ENCODE measurements at places on chromosomes 11 and 22.
A peak's percentile ranks its signal among the peaks of the same experiment; 100 is the strongest.

GRCh38 chr11:117185736-117186430 is 7.3 kb downstream of the SIDT2 start:
- DNase-seq, result no peak

GRCh38 chr11:69546735-69547370 is 65.4 kb downstream of the LINC01488 start:
- DNase-seq, result no peak

DNA sequence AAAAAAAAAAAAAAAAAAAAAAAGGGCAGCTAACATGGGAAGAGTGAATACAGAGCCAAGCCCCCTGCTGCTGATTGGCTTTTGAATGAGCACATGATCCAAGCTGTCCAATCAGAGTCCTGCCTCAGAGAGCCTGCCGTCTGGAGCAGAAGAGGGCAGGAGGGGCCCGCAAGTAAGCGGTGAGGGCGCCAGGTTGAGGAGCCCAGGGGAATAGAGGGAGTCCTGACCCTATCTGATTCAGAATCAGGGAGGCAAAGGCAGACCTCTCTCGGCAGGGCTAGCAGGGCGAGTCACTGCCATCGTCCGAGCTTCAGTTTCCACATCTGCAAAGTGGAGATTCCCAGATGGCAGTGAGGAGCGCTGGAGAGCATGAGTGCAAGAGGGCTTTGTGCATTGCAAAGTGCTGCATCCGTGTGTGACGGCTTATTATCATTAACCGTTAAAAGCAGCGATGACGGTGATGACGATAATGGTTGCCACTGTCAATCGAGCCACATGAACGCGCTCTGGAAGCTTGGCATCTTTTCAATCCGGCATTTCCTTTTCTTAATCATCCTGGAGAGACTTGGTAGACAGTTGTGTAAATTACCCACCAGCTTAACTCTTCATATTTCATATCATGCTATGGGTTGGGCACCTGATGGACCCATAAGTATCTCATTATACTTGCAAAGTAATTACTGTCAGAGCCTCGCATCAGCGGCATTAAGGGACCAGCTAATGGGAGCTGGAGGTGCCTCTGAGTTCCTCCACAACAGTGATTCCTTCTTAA is 68.6 kb upstream of the ATXN10 start:
- peak; percentile 42 for DNase-seq

DNA sequence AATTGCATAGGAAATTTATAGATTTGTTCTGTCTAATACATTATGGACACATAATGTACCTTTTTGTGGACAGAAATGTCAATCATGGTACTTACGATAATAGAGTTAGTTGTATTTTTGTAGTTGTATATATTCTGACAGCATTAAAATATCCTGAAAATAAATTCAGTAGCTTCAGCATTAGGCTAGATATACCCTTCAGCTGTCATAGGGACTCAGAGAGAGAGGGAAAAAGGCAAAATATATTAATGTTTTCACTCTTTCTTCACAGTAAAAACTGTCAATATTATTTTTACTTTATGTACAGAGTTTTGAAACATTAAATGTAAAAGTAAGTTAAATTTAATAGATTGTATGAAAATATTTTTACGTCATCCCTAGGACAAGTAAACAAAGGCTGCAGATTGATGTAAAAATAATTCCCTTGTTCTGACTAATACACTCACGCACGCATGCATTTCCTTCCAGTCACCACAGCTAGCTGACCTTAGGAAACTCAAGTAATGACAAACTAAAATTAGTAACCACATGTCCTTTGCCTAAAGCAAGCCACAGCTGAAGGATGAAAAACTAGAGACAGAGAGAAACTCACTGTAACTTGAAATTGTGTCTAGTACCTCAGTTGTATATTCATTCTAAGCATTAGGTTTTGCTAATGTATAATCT is 104.7 kb upstream of the CARD18 start:
- no peak for DNase-seq

- DNase-seq, result no peak
These were observed 409.5 kb upstream of the SYN3 start for GRCh38 chr22:33467620-33468095.

GRCh38 chr11:130490682-130491449 is 42.4 kb downstream of the ADAMTS15 start:
- DNase-seq, result no peak
